NCI-H1105 (cell line): ENCODE measurements at places on chromosomes 12 and 14.
A peak's percentile ranks its signal among the peaks of the same experiment; 100 is the strongest.

DNA sequence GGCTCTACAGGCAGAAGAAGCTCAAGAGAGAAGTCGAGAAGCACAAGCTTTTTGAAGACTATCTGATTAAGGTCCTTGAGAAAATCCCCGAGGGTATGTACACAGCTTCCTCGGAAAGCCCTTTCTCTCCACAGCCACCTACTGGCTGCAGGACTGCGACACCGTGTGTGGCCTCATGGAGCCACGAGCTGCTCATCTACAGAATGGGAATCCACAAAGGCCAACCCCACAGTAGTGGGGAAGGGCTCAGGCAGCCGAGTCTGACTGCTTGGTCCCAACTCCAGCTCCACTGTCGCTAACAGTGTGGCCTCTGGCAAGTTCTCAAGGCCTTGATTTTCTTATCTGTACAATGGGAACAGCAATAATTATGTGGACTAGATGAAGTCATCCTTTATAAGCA lies 2.5 kb downstream of the CCDC197 start:
- DNase-seq = no peak

DNA sequence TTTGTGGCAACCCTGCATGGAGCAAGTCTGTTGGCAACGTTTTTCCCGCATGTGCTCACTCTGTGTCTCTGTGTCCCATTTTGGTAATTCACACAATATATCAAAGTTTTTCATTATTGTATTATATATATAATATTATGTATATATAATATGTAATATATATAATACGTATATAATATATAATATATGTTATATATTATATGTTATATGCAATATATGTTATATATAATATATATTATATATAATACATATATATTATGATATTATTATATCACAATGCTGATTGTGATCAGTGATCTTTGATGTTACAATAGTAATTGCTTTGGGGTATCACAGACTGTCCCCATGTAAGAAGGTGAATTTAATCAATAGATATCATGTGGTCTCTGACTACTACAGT lies 84.8 kb downstream of the BICD1 start:
- DNase-seq = no peak

GRCh38 chr14:76870166-76870565 lies 44.0 kb downstream of the LRRC74A start:
- DNase-seq = no peak

DNA sequence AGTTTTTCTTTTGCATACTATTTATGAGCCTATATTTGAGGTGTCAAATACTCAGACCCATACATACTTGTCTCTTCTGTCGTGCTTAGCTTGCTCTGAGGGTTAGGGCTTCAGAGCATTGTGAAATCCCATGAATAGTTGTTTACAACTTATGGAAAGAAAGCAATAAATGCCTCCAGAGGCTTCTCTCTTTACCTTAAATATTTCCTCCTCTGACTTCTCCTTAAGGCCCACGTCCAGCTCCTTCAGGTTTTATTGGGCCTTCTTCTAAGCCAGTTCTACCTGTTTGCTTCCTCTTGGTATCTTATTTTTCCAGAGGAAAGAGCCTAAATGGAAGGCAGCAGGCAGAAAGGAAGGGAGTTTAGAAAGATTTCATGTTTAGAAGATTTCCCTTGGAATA lies 218.6 kb downstream of the SPTSSA start:
- DNase-seq = no peak

DNA sequence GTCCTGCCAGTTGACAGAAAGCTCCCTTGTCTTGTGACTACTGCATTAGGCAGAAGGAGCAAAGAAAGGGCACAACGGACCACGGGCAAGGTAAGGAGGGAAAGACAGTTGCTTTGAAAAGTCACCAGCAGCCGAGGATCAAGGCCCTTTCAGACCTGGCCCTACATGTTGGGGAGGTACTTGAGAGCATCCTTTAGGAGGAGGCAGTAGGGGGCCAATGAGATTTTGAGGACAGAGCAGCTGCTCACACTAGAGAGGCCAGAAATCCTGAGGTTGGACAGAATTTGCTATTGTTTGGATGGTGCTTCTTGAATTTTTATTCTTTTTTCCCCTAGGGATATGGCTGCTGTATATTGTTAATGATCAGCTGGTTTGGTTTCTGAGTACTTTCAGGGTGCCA lies 135.5 kb upstream of the PZP start:
- no peak for DNase-seq

GRCh38 chr12:24756479-24757024 lies 192.3 kb downstream of the BCAT1 start:
- DNase-seq = no peak

- no peak for DNase-seq
Observed at GRCh38 chr14:91008759-91009409, 51.6 kb downstream of the RPS6KA5 start.

DNA sequence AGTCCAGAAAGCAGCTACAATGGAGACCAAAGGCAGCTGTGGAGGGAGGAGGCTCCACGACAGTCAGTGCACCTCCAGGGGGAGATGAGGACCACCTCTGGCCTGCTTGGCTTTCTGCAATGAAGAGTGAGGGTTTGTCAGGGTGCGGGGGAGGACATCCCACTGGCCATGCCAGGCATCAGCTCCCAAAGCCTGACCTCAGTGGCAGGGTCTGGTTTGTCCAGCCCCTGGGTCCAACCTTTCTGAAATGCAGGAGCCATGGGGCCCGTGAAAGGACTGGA lies 35.2 kb downstream of the SLC6A12 start:
- no peak for DNase-seq

DNA sequence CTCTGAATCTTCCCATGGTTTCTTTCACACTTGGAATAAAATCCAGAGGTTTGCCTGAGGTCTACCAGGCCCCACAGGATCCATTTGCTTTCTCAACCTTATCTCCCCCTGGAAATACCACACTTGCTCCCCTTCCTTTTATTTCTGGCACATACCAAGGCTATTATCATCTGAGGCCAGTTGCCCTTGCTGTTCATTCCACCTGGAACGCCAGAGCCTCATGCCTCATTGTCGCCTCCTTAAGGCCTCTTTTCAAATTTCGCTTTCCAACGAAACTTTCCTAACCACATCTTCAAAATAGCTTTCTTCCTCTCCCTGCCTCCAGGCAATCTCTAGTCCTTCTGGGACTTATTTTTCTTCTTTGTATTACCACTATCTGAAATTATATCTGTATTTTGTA lies 11.2 kb upstream of the LRIG3 start:
- no peak for DNase-seq

GRCh38 chr12:132886529-132887477 lies 602 bp downstream of the CHFR start:
- no peak for DNase-seq

DNA sequence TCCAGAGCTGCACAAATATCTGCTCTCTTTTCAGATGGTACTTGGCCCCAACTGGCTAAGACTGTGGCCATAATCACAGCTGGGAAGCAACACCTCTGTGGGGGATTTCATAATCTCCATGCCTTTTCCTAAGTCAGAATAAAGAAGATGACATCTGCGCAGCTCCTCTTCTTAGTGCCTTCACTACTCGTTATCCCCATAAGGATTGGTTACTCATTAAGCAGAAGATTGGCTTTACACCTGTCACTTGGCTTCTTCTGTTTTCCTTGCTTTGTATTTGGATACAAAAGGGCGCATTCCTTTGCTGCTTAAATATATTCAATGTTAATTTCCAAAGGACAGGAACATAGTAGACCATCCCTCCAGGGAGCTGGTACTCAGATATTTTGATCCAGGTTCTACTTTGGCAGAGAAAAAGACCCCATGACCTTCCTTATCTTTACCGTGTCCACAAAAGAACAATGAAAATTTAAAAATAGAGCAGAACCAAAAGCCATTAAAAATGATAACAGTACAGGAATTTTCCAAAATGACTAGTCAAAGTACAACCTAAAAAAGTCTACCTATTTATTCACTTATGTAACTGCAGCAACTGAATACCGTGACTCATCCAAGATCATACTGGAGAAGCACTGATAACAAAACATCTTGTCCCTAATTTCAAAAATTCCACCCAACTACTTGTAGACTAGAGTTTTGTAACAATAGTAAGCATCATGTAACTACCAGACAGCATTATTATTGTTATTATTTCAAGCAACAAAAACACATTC lies 352.3 kb upstream of the TMPO start:
- no peak for DNase-seq

GRCh38 chr12:46450279-46450748 lies 77.7 kb upstream of the SLC38A2 start:
- no peak for DNase-seq

DNA sequence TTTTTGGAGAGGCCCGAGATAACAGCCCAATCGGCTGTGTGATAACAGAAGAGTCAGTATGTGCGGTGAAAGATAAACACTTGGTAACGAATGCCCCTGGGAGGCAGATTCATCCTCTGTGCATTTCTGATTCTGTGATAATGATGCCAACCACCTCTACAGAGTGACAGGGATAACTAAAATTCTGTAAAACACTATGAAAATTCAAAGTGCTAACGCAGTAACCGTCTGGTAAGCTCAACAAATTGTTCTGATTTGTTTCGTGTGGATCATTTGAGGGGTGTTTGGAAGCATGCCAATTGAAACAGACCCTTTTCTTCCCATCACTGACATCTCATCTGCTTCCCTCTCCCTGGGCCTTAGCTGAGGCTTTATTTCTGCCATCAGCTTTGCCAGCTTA lies 76.3 kb downstream of the ESR2 start:
- DNase-seq = no peak

DNA sequence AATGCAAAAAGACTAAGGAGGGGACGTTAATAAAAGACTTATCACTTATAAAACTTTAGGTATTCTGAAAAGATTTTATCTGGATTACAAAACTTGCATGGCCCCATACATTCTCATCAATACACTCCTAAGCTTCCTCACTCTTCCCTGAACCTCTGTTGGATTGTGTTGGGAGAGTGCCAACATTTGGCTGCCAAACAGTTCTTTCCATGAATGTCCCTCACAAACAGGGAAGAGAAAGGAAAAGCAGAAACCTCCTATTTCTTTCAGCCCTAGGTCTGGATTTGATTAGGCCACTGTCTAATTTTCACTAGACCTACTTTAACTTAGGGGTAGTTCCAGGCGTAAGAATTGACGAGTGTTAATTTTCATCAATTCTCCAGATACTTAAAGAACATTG lies 11.7 kb downstream of the PTHLH start:
- peak; percentile 7 for DNase-seq

DNA sequence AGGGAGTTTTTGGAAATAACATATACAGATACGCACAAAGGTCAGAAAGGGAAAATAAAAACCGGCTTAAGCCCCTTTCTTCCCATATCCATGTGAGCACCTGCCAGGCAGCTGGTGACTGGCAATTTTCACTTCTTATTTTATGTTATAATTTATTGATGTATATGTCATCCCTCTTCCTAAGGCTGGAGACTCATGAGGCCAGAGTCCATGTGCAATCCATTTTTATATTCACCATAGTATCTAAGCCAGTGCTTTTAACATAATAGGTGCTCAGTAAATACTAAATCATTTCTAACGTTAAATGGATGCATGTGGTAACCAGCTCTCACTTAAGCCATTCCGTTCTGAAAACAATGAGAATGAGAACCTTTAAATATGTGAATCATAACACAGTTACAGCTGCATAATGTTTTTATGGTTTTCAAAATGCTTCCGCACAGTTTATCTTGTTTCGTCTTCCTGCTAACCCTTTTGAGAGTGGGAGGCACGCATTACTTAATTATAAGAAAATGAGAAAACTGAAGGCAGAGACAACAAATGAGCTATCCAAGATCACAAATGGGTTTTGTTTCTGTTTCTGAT lies 178.3 kb downstream of the CACNA1C start:
- DNase-seq = no peak

GRCh38 chr12:122362755-122363154 lies 59.7 kb downstream of the CLIP1 start:
- no peak for DNase-seq

DNA sequence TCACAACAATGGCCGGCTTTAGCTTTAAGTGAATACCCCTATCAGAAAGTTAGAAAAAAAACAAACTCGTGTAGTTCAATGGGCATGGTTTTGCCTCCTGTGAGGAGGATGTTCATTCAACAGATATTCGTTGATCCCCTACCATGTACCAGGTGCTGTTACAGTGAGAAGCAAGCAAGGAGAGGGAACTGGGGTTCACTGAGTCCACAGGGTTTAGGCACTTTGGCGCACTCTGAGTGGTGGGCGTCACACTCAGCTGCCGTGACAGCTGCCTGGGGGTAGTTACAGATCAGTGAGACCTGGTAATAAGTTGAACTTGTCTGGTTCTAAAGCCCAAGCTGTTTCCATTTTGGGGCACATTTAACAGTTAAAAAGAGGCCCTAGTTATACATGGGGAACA lies 74.2 kb downstream of the PAPOLA start:
- DNase-seq = no peak

GRCh38 chr12:48688836-48689235 lies 6.8 kb upstream of the KANSL2 start:
- no peak for DNase-seq

GRCh38 chr12:53575502-53576249 lies 50.5 kb downstream of the ATF7 start:
- no peak for DNase-seq

DNA sequence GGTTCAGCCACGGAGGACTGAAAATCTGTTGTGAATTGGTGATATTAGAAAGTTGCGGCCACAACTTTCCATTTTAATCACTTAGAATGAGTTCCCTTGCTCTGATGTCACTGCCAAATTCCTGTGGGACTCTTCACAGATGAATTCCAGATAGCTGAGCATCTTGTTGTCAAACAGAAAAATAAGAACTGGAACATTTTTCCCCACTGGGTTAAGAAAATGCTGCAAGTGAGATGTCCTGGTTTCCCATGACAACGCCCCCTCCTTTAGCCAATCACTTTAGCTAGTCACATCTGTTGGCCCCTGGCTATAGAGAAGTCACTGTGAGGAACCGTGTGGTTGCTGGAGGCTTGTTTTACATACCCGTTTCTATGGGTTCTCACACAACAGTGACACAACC lies 135.9 kb downstream of the KTN1 start:
- no peak for DNase-seq

GRCh38 chr14:85037411-85037810 lies 492.5 kb upstream of the FLRT2 start:
- DNase-seq = no peak

DNA sequence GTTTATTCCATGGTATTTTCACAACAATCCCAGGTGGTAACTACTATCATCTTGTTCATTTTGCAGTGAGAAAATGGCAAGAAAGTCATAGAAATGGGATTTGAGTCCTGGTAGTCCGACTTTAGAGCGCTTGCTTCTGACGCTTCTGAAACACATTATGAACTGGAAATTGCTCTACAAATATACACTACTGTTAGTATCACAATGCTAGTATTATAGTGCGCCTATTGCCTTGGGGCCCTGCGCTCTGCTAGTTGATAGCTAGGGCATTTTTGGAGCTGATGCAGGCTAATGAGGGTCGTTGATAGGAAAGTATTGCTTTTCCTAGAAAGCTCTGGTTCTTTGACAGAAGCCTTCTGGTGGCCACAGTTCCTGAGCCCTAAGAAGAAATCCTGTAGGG lies 61.0 kb downstream of the ETV6 start:
- DNase-seq = no peak

DNA sequence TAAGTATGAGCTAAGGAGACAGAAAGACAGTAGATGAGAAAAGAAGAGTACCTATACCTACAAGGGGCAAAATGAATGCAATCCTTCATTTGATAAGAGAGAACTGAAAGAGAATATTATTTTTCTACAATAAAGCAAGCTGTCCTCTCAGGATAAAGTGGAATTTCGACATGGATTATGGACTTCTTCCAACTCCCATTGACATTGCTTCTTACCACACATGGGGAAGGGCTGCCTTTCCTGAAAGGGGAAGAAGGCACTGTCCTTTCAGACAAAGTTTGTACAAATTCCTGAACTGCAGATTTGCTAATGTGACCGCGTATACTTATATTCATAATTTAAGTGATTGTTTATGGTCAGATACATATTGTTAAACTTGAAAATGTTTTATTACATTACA lies 4.3 kb upstream of the HEBP1 start:
- DNase-seq = no peak
